Kidney tubule cell (primary cell): ENCODE measurements at places on chromosomes 12 and 14.

DNA sequence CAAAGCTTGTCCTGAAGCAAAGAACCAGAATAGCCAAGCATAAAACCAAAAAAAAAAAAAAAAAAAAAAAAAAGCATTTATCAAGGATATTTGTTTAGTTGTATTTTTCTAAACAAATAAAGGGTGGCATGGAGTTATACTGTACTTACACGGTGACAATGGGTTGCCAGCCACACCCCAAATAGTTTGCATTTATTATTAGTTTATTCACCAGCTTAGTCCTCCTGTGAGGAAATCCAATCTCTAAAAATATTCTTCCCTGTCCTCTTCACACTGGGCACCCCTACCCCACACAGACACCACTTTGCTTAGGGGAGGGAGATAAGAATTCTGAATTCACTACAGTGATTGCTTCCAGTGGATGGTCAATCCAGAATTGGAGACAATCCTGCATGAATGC, 18.9 kb downstream of the PLEKHG7 start:
- no peak for DNase-seq

GRCh38 chr14:99946652-99947489, 118.4 kb upstream of the EVL start:
- DNase-seq: peak; percentile 18

DNA sequence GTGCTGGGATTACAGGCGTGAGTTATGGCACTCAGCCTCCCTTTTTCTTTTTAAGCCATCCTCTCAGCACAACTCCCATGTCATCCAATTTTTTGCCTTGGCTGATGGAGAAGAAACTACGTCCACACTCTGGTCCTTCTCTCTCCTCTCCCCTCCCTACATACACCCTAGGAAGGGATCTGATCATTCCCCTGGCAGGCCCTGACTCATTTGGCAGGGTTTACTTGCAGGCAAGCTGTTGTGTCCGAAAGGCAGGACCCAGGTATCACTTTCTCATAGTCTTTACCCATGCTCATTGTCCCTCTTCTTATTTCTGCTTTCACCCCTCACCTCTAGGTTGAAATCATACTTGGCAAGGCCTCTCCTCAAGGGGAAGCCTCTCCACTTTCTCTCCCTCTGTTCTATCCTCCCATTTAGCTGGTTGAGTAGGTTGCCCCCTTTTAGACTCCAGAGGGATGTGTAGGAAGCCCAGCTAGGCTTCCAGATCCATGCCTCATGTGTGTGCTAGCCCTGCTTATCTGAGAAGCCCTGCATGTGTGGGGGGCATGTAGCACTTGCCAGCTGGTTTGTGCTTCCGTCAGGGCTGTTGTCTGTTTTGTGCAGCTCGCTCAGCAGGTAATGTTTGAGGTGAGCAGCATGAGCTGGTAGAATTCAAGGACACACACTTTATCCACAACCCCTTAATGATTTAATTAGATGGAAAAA, 14.8 kb downstream of the GPR19 start:
- DNase-seq: no peak

GRCh38 chr14:20460458-20461224, 593 bp downstream of the PIP4P1 start:
- DNase-seq: peak; percentile 38

- DNase-seq: peak; percentile 60
These were observed 21.0 kb downstream of the CFL2 start for GRCh38 chr14:34693228-34693939.

DNA sequence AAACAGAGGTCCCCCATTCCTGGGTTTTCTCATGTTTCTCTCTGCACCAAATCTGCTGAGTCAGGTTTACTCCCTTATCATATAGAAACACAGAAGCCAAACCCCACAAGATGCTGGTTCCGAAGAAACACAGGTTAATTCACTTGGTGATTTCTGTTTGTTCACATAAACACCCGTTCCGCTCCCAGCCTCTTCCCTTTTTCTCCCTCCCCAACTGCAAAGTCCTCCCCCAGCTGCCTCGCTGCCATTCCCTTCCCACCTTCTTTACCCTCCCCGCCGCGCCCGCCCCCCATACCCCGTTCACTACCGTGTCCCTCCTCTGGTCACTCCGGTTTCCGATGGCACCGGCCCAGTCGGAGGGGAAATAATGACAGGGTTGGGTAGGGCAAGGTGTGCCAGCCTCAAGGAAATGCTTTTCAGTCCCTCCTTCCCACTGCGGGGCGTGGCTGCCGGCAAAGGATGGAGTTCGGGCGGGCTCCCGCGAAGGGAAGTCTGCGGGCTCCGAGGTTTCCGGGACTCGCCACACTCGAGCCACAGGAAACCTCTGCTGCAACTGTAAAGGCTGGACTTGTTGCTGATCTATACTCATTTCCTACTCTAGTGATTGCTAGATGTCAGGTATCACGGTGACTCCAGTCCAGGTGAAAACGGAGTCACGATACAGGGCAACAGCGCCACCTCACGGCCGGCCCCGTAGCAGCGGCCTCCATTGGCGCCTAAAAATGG, at the start of gene STYK1:
STYK1 (minus strand) TSS at position 394 of the 726 bp plus-strand sequence. CDS start 39,434 bp downstream, outside the sequence.
- DNase-seq: peak; percentile 91

DNA sequence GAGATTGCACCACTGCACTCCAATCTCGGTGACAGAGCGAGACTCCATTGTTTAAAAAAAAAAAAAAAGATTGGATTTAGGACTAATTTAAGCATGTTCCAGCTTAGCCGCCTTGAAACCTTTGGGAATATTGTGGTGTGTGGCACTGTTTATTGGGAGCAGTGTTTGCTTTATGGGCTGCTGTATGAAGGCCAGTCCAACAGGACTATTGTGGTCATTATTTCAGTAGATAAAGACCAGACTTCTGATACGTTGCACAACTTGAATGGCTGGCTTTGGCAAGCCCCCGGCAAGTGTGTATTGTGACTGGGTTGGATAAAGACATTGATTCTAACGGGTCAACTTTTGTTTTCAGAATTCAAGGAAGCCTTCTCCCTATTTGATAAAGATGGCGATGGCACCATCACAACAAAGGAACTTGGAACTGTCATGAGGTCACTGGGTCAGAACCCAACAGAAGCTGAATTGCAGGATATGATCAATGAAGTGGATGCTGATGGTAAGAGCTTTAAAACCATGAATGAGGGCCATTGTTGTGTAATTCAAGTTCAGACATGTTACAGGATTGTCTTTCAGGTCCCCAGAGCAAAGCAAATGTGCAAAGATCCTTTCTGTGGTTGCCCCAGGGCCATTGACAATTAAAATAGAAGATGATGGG, 4.2 kb downstream of the CALM1 start:
- DNase-seq: no peak

- no peak for DNase-seq
These were observed 15.2 kb downstream of the C12orf43 start for GRCh38 chr12:121001060-121001459.
